ENCODE measurements at places on chromosomes 5 and 9.

DNA sequence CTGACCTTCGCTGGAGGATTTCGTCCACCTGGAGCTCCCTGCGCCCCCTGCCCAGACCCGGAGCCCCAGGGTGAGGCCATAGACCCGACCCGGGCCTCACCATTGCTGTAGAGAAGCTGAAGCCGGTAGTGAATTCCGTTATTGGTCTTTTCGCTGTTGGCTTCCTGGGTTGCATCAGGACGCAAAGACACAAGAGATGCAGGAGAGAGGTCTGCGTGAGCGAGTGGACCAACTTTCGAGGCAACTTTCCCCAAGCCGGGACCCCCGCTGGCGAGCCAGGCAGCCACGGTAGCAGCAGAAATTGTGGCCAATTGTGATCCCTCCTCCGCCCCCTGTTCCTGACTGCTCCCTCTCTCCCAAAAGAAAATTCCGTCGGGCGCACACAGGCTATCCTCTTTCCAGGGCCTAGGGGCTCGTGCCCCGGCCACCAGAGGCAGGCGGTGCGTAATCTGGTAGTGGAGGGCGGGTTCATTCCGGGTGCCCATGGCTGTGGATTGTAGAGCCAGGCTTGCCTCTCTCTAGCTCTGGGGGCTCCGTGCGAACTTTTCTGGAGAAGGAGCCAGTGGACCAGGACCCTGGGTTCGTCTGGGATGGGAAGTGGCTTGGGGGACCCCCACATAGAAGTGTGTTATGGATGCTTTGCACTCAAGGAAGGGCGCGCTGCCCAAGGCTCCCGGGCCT is 3.3 kb downstream of the EBF1 start:
- DNase-seq = peak; percentile 39

DNA sequence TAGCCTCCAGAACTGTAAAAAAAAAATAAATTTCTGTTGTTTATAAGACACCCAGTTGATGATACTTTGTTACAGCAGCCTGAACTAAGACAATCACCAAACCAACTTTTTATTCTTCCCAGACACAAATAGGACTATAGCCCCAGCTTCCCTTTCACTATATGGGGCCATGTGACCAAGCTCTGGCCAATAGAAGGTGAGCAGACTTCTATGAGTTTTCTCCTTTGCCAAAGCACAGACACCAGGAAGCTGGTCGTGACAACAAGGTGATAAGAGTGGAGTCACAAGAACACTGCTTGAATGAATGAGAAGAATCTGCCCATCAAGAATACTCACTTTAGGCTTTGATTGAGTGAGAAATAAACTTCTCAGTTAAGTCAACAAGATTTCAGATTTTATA is 217.7 kb downstream of the DEPDC1B start:
- no peak for DNase-seq

- DNase-seq = no peak
Measured at GRCh38 chr9:32578976-32579375, 6.0 kb upstream of the NDUFB6 start.

GRCh38 chr9:138028596-138028995 is 151.0 kb downstream of the CACNA1B start:
- DNase-seq = no peak

- no peak for DNase-seq
Measured at GRCh38 chr9:86741311-86742208, 205.7 kb downstream of the GAS1 start.
